ENCODE measurements at places on chromosomes 7 and 10.

GRCh38 chr10:97543025-97543546 is 29.5 kb upstream of the ANKRD2 start:
- peak; percentile 49 for DNase-seq

DNA sequence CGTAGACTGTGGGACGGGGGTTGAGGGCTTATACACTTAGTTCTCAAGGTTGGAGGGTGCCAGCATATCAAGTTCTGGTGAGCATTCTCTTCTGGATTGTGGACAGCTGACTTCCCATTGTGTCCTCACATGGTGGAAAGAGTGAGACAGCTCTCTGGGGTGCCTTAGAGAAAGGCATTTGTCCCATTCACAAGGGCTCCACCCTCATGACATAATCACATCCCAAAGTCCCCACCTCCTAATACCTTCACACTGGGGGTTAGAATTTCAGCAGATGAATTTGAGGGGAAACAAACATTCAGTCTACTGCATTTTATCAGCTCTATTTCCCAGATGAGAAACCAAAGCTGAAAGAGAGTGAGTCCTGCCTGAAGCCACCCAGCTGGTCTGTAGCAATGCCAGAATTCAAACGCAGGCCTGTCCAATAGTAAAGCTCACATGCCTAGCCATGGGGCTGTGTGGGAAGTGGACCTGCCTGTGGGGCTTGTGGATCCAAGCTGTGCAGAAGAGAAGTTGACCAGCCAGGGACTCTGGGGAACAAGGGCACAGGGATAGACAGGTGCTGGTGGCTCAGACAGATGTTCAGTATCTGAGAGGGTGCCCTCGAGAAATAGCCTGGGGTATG is 34.9 kb upstream of the LOXL4 start:
- DNase-seq: no peak

- DNase-seq: no peak
Measured at GRCh38 chr7:152979376-152979775, 219.8 kb downstream of the ACTR3B start.

GRCh38 chr10:58963723-58964124 is 212.7 kb upstream of the PHYHIPL start:
- no peak for DNase-seq

- no peak for DNase-seq
Measured at GRCh38 chr7:30322271-30323005, 38.0 kb downstream of the ZNRF2 start.

DNA sequence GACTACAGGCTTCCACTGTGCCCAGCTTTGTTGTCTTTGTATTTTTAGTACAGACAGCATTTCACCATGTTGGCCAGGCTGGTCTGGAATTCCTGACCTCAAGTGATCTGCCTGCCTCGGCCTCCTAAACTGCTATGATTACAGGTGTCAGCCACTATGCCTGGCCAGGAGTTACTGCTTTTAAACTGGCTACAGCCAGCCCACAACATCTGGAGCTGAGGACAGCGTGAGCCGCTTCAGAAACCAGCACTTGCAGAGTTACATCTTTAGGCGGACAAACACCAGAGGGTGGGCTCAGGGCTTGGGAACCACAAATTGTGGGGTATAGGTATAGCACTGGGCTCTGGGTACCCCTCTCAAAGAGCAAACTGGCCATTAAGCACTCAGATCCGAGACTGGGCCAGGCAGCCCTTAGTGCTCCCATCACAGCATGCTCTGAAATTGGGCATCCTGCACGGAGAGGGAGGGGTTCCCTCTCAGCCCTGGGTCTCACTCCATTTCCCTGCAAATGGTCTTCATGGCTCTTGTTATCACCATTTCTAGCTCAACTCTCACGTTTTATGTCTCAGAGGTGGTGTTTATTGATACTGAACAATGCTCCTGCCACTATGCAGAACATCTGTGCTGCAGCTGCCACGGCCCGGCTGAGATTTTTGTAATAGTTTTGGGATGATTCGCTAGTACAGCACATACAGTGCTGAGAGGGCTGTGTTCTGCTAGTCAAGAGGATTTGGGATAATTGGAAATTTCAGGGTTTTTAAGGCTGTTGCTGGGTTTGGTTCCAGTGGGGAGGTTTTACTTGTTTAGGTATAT is 146.4 kb upstream of the LYZL2 start:
- no peak for DNase-seq

- no peak for DNase-seq
Measured at GRCh38 chr7:24035366-24036032, 248.5 kb upstream of the NPY start.

GRCh38 chr10:82267960-82268359 is 393.0 kb downstream of the NRG3 start:
- DNase-seq: no peak

- DNase-seq: no peak
Measured at GRCh38 chr10:13115832-13116803, 16.2 kb downstream of the OPTN start.

GRCh38 chr10:1059902-1060301 is 3.7 kb downstream of the WDR37 start:
- DNase-seq: no peak

DNA sequence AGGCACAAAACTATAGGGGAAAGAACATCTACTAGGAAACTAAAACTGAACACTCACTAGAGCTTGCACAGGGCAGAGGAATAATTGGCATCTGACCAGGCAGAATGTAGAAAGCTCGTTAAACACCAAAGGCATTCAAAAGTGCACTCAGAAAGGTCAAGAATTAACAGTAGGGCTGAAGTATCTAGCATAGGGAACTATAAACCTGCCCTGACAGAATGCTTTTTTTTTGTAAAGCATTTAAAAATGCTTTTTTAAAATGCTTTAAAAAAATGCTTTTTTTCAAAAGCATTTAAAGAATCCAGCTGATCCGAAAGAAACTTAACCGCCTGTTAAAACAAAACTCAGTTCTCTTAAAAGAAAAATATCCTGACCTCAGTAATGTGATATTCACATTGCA is 74.6 kb upstream of the EGFR start:
- no peak for DNase-seq

DNA sequence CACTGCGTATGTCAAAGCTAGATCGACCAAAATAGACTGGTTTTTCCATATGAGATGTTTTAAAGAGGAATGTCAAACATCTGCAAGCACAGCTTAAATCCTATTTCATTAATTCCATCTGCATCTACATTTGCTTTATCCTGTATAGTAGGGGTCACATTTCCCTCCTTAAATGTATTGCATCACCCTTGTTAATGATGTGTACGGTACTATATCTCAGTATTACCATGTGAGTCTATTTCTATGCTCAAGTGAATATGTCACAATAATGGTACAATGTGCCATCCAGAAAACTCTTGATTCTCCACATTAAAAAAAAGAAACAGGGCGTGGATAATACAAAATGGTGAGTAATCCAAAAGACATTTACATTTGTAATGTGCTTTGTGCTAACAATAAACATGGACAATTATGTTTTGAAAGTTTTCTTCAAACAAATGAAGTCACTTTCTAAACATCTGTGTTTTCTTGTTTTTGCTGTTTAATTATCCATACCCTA is 56.6 kb downstream of the TWIST1 start:
- DNase-seq: no peak

DNA sequence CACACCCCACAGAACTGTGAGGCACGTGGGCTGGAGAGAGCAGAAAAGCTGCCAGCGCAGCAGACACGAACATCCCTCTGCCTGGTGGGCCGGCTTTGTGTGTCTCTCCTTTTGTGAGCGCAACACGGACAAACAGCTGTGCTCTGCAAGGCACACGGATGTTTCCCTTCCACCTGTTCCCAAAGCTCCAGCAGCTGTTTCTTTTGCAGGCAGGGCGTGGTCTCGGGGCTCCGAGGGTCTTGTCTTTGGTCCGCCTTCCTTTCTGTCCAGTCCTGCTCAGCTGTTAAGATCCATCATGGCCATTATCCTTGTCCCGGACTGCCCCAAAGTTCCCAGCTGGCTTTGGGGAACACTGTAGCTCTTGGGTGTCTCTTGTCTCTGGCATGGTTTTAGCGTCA is 32.7 kb upstream of the SH2B2 start:
- no peak for DNase-seq

DNA sequence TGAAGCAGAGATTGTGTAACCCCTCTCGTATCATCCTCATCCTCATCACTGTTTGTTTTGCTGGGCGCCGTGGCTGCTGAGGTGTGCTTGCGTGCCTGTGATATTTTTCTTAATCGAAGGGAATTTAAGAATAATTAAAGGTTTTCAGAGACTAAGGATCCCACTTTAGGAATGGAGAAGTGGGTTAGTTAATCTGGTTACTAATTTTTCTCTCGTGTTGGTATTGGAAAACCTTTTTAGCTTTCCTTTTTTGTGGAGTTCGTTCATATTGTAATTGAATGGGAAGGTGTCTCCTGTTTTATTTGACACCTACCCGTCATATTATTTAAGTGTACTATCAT is 1.3 kb downstream of the UBN2 start:
- no peak for DNase-seq

GRCh38 chr7:155163696-155164095 is 93.6 kb downstream of the HTR5A start:
- no peak for DNase-seq

DNA sequence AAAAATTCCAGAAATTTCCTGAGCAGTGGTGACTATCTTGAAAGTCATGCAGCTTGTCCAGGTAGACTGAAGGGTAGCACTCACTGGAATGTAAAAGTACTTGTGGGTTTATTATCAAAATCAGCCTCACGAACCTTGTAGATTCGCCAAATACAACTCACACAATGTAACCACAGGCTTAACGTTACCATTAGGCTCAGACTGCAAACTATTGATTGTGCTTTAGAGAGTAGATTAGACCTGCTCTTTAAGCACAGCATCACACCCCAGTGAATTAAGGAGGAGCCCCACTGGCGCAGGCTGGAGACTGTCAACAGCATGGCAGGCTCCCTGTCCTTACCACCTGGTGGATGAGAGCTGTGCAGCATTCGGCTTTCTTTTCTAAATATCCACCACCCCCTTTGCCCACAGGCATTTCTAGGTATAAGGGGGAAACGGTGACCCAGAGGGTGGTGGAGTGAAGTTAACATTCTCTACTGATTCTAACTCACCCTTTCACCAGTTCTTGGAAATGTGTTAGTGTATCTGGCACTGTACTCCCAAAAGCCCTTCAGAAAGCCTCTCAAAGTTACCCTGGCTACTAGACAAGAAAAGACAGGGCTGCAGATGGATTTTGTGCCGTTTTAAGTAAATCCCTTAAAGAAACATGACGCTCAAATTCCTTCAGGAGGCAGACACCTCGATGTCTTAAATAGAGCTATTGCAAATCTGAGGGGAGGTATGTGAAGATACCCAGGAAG is 56.6 kb downstream of the GSDME start:
- DNase-seq: no peak

DNA sequence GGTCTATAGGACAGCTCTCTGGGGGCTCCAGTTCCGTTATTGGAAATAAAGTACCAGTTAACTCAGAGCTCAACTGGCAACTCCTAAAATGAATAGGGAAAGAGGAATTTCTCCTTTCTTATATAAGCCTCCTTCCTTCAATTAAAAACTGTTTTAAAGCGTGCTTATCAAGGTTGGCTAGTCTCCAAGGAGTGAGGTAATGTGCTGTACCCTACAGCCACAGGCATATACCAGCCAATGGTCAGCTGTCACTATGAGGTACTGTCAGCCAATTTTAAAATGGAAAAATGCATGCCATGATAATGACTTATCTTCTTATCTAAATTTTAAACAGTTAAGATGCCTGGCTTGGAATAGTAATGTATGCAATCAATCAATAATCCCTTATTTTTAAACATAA is 76.2 kb downstream of the PLCE1 start:
- no peak for DNase-seq

DNA sequence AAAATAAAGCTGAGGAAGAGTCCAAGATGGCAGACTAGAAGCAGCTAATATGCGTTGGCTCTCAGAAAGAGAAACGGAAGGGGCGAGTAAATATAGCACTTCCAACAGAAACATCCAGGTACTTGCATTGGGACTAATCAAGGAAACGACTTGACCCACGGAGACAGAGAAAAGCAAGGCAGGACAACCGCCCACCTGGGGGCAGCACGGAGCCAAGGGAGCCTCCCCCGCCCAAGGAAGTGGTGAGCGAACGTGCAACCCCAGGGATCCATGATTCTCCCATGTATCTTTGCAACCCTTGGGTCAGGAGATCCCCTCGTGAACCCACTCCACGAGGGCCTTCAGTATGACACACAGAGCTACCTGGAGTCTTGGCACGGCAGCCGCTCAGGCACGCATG is 45.4 kb upstream of the GRM3 start:
- no peak for DNase-seq

DNA sequence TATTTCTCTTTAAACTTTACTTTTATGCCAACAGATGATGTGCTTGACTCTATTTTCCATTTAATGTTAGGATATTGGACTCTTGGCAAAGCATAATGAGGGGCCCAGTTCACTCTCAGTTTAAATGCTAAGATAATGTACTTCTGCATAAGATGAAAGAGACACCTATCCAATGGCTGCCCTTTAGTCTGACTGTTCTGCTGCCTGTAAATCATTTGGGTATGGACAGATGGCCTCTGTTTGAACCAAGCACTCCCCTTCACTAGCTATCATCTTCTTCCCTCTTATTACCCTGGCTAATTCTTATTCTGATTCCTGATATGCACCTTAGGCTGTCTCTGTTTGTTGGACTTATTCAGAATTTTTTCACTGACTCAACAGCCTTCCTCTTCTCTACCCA is 72.1 kb downstream of the SEM1 start:
- DNase-seq: no peak

DNA sequence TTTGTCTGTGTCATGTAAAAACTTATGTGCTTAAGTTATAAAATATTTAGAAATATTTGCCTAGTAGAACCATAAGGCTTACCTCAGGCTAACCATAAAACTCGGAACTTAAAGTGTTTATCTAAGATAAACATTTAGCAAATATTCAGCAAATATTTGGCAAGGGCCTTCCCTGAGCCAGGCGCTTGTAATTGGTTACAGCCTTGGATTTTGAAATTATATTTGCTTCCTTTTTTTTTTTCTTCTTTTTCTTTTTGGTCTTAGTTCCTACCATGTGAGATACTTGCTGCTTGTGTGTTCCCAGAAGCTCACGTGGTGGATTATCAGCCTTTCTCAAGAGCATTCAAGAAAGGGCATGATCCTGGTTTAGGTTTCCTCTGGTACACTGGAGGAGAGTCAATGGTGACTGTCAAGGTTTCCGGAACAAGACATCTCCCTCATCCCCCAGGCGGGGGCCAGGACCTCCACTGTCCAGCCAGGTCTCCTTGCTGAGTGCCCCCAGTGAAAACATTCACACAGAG is 5.2 kb upstream of the BRI3 start:
- no peak for DNase-seq

- DNase-seq: peak; percentile 90
Measured at GRCh38 chr7:601595-602340, 82.1 kb upstream of the PDGFA start.

DNA sequence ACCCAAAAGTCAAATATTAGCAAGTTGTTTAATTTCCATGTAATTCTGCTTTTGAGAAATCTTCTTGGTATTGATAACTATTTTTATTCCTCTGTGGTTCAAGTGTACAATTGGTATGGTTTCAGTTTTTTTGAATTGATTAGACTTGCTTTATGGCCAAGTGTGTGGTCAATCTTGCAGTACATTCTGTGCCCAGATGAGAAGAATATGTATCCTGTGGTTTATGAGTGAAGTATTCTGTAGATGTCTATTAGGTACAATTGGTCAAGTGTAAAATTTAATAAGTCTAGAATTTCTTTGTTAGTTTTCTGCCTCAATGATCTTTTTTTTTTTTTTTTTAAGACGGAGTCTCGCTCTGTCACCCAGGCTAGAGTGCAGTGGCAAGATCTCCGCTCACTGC is 36.6 kb upstream of the C7orf33 start:
- DNase-seq: no peak

All from activated CD4-positive, alpha-beta T cell treated with anti-CD3 and anti-CD28 coated beads, Interleukin-2, amount 50 U/mL, for 4 hours (primary cell).